ENCODE measurements at places on chromosomes 4 and X. TPM values are rescaled to one million over a fixed set of nuclear protein-coding genes. Genes with fewer than 3 reads are reported as not detected.

Gene CCKAR
- not detected for total RNA-seq

- H3K27ac ChIP-seq, result no peak overlapping the region
- no peaks in the 10 kb centered on the region for H3K4me1 ChIP-seq
- no peaks in the 10 kb centered on the region for H3K27me3 ChIP-seq
Measured at GRCh38 chr4:3361406-3361805, 68.6 kb downstream of the RGS12 start.

GRCh38 chr4:16646459-16646858 is 252.0 kb downstream of the LDB2 start:
- H3K27me3 ChIP-seq, result no peaks in the 10 kb centered on the region
- H3K27ac ChIP-seq, result no peak overlapping the region
- no peak overlapping the region for H3K4me3 ChIP-seq
- H3K4me1 ChIP-seq, result no peaks in the 10 kb centered on the region
- no peaks in the 10 kb centered on the region for H3K36me3 ChIP-seq

DNA sequence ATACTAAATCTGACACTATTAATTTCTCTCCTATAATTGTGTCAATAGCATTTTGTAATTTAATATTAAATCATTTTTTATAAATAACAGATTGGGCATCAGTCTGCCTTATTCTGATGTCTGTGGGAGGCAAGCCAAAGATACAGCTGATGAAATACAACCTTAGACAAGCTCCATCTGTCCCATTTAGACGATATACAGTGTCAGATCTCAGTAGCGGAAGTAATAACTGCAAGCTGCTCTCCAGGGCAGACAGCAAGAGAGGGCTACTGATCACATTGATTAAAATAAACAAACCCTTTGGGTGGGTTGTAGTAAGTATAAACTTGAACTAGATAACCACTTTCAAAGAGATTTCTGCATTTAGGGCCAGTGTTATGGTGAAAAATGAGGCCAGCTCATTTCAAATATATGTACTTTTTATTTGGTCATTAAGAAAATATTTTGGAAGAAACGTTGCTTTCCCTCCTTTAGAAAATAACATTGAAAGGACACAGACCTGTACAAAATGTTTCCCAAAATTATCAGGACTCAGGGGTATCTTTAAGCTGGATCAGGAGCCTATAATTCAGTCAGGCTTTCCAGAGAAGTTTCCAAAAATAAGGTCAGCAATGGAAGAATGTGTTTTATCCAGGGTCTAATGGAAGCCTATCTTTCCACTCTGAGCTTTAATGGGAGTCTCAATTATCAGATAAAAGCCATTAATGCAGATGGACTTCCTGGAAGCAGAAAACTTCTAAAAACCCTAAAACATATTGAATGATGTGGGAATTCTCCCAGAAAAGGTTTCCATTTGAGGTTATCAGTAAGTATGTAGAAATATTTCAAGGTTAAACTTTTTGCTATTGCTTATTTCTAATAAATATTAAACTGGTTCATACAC is 1028.8 kb upstream of the IGFBP7 start:
- no peaks in the 10 kb centered on the region for H3K36me3 ChIP-seq
- no peaks in the 10 kb centered on the region for H3K4me1 ChIP-seq
- no peaks in the 10 kb centered on the region for H3K27me3 ChIP-seq
- no peak for DNase-seq

GRCh38 chr4:67550451-67550850 is 5.1 kb upstream of the CENPC start:
- H3K27ac ChIP-seq, result no peak overlapping the region
- no peaks in the 10 kb centered on the region for H3K36me3 ChIP-seq
- no peak overlapping the region for H3K4me3 ChIP-seq
- no peaks in the 10 kb centered on the region for H3K27me3 ChIP-seq
- DNase-seq, result no peak

DNA sequence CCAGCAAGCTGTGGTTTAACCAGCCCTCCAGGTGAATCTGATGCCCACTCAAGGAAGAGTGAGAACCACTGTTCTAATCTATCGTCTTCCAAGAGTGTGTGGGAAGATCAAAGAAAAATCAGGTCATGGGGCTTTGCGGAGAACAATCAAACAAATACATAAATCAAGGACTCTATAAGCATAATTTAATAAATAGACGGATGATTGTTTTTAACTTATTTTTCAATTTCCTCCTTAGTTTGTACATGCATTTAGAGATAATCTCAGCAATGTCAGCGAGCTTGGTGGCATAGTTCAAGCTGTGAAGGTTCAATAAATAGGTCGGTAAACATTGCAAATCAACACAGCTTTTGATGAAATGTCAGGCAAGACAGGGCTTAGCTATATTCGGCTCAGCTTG is 84.9 kb downstream of the DMD start:
- H3K27me3 ChIP-seq, result no peaks in the 10 kb centered on the region
- H3K4me1 ChIP-seq, result no peaks in the 10 kb centered on the region
- H3K36me3 ChIP-seq, result no peaks in the 10 kb centered on the region
- no peak overlapping the region for H3K27ac ChIP-seq
- no peak overlapping the region for H3K4me3 ChIP-seq
- no peak for DNase-seq

DNA sequence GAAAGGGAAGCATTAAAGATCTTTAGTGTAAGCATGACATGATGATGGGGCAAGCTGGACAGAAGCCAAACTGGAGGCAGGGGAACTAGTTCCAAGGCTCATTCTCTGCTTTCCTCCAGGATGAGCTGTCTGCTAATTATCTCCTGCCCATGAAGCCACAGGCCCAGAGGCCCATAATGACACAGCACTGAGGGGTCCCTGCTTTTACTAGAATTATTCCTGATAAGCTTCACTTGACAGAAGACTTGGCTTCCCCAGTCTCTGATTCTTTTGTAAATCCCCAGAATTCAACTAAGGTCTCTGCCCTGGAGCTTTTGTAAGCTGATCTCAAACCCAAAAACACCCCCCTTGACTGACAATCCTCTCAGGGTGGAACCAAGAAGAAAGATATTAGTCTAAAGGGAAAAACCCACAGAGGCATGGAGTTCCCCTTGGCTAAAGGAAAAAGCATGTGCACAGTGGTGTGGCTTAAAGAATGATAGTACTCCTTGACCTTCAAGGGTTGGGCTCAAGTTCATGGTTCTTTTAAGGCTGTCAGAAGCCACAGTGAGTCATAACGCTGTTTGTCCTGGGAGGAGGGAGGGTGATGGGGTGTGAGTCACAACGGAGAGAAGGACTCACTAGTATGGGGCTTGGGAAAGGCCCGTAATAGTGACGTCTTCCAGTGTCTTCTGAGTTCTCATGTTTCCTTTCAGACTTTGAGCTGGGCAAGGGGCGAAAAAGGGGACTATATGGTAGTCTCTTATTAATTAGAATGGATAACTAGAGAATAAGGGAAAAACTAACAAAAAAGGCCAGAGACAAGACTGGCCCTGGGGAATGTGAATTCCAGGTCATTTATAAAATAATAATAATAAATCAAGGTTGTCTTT is 146.0 kb upstream of the CPEB2 start:
- H3K27me3 ChIP-seq, result no peaks in the 10 kb centered on the region
- H3K4me1 ChIP-seq, result no peaks in the 10 kb centered on the region
- H3K36me3 ChIP-seq, result no peaks in the 10 kb centered on the region
- peak; percentile 33 for DNase-seq
- H3K27ac ChIP-seq, result no peak overlapping the region

Gene PRKG2
- 1.9 TPM for total RNA-seq

- H3K27me3 ChIP-seq, result no peaks in the 10 kb centered on the region
- no peaks in the 10 kb centered on the region for H3K36me3 ChIP-seq
- no peak overlapping the region for H3K4me3 ChIP-seq
- DNase-seq, result no peak
- no peak overlapping the region for H3K27ac ChIP-seq
- H3K4me1 ChIP-seq, result no peaks in the 10 kb centered on the region
Measured at GRCh38 chr4:20313237-20314030, 61.7 kb downstream of the SLIT2 start.

GRCh38 chrX:9988762-9989161 is 21.6 kb downstream of the CLDN34 start:
- no peak overlapping the region for H3K4me3 ChIP-seq
- no peak overlapping the region for H3K27ac ChIP-seq
- no peak for DNase-seq
- no peaks in the 10 kb centered on the region for H3K36me3 ChIP-seq
- H3K4me1 ChIP-seq, result no peaks in the 10 kb centered on the region
- H3K27me3 ChIP-seq, result no peaks in the 10 kb centered on the region

Gene TCP11X2
- not detected for total RNA-seq

DNA sequence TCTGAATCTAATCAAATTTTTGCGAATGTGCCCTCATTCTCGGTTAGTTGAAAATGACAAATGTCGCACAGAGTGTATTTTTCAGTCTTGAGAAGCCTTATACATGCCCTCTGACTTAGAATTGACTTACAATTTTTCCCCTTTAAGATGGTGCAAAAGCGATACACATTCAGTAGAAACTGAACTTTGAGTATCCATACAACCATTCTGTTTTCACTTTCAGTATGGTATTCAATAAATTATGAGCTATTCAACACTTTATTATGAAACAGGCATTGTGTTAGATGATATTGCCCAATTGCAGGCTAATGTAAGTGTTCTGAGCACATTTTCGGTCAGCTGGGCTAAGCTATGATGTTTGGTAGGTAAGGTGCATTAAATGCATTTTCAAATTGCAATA is 43.4 kb downstream of the SLC9A7 start:
- DNase-seq, result peak; percentile 40
- H3K4me1 ChIP-seq, result peaks cover 10% of the 10 kb centered on the region
- H3K27ac ChIP-seq, result no peak overlapping the region
- H3K27me3 ChIP-seq, result no peaks in the 10 kb centered on the region
- H3K4me3 ChIP-seq, result peak overlapping the region; percentile 46

Gene OTC
- total RNA-seq, result not detected

Gene TEX13D
- not detected for total RNA-seq

Gene SEPTIN6
- total RNA-seq, result 290 TPM

DNA sequence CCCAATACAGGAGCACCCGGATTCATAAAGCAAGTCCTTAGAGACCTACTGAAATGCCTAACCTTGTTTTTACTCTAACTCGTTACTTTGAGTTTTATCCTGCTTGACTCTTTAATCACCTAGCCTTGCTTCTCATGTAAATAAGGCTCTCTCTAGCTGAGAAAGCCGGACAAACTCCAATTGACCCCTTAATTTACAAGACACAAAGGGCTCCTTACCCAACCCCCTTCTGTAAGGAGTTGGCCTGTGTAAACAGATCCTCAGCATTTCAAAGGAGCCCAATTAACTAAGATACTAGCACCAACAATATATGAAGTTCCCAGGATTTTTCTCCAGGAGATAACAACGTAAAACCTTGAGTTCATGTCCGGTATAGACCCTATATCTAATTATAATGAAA is 61.7 kb downstream of the CT47B1 start:
- no peaks in the 10 kb centered on the region for H3K4me1 ChIP-seq
- no peak overlapping the region for H3K4me3 ChIP-seq
- H3K27ac ChIP-seq, result no peak overlapping the region
- no peak for DNase-seq
- H3K36me3 ChIP-seq, result no peaks in the 10 kb centered on the region

GRCh38 chr4:152310257-152310656 is 225.6 kb downstream of the FBXW7 start:
- no peaks in the 10 kb centered on the region for H3K36me3 ChIP-seq
- H3K4me3 ChIP-seq, result no peak overlapping the region
- no peak for DNase-seq
- no peak overlapping the region for H3K27ac ChIP-seq

GRCh38 chrX:143988356-143988755 is 104.5 kb downstream of the UBE2NL start:
- no peak overlapping the region for H3K27ac ChIP-seq
- H3K36me3 ChIP-seq, result no peaks in the 10 kb centered on the region
- no peak overlapping the region for H3K4me3 ChIP-seq
- no peaks in the 10 kb centered on the region for H3K4me1 ChIP-seq
- no peak for DNase-seq

Gene LRP2BP
- 3.5 TPM for total RNA-seq

Gene RBMXL3
- total RNA-seq, result not detected

GRCh38 chrX:153800177-153800722 is 5.8 kb downstream of the SSR4 start:
- no peak for DNase-seq
- H3K4me3 ChIP-seq, result no peak overlapping the region
- no peak overlapping the region for H3K27ac ChIP-seq
- peaks cover 12% of the 10 kb centered on the region for H3K36me3 ChIP-seq

DNA sequence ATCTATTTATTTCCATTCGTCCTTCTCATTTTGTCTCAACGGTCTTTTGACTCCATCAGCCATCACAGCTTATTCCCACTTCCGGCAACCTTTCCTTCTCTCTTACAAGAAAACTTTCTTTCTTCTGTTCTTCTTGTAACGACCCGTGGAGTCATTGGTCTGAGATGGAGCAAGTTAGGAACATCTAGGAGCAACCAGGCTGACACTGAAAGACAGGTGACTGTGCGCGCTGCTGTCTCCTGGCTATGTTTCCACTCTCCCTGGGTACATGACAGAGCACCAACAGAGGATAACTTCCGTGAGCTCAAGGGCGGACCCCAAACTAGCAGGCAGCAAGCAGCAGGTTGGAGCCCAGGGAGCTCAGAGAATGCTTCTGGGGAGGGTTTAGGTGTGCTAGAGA is 2.5 kb downstream of the FGF5 start:
- H3K4me1 ChIP-seq, result peaks cover 6% of the 10 kb centered on the region
- DNase-seq, result no peak
- H3K4me3 ChIP-seq, result no peak overlapping the region
- no peaks in the 10 kb centered on the region for H3K36me3 ChIP-seq
- peaks cover 47% of the 10 kb centered on the region for H3K27me3 ChIP-seq

- no peak overlapping the region for H3K4me3 ChIP-seq
- H3K27me3 ChIP-seq, result no peaks in the 10 kb centered on the region
- DNase-seq, result no peak
Measured at GRCh38 chr4:174749091-174749490, 80.0 kb downstream of the GLRA3 start.

All from CD4-positive, CD25-positive, alpha-beta regulatory T cell (primary cell).